ENCODE measurements at places on chromosomes 7 and 10.

DNA sequence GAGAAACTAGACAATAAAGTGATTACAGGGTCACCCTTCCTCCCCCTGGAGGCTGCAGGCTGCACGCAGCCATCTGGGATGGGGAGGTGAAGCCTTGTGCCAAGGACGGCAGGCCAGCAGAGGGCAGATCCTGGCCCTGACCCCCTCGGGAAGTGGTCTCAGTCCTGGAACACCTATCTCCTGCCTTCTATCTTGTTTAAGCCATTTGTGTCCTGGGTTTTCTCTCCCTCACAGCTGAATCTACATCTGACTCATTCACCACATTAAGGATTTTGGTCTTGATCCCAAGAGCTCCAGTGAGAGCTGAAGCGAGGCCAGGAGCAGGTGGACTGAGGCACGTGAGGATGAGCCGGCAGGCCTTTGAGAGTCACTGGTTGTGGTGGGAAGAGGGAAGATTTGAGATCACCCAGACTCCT lies 16.4 kb upstream of the PARP12 start:
- peak; percentile 14 for DNase-seq

DNA sequence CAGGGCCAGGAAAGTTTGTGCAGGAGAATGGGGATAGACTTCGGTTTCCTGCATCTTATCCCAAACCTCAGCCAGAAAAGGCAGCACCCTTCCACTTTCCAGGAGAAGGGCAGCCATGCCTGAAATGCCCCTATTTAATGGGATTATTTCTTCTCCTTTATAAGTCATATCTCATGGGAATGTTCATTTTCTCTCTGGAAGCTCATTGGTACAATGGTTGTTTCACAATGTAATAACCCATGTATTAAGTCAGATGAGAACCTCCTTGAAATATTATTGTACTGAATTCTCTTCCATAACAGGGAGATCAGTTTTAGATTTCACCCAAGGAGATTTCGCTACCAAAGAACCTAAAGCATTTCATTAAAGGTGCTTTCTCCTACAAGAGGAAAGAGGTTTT lies 457.5 kb downstream of the KCNMA1 start:
- DNase-seq, result no peak

DNA sequence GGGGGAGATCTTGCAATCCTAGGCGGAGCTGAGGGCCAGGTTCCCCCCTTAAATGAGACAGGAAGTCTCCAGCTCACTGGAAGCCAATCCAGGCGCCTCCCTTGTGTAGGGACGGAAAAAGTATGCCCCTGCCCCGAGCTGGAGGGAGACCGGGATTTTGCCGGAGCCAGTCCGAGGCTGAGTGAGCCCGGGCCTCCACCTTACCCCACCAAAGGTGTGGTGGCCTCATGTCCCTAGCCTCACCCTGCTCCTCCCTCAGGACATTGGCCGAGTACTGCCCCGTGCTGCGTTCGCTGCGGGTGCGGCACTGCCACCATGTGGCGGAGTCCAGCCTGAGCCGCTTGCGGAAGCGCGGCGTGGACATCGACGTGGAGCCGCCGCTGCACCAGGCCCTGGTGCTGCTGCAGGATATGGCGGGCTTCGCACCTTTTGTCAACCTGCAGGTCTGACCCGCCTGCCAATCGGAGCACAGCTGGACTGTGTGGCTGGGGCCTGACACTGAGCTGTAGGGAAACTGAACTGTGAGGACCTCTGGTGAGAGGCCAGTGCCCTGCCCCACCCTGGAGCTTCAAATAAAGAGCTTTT lies 2.0 kb downstream of the FBXL15 start:
- peak; percentile 71 for DNase-seq

GRCh38 chr10:129914153-129914855 lies 49.8 kb downstream of the EBF3 start:
- DNase-seq, result no peak

GRCh38 chr7:47556511-47557180 lies 25.3 kb downstream of the TNS3 start:
- DNase-seq, result peak; percentile 40

DNA sequence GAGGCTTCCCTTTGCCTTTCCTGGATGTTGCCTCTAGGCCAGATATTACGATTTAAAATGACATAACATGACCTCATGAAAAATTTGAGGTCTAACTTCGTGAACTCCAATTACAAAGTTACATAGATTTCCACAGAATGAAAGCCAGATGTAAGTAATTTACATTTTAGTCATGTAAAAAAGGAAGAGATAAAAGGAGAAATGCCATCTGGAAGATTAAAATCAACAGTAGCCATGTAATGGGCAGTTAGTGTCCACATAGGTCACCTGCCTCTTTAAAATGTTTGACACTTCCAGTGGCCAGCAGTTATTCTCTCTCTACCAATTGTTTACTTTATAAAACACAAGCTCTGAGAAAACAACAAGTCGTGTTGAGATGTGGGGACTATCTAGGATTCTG lies 4.1 kb upstream of the VSTM2A start:
- no peak for DNase-seq

DNA sequence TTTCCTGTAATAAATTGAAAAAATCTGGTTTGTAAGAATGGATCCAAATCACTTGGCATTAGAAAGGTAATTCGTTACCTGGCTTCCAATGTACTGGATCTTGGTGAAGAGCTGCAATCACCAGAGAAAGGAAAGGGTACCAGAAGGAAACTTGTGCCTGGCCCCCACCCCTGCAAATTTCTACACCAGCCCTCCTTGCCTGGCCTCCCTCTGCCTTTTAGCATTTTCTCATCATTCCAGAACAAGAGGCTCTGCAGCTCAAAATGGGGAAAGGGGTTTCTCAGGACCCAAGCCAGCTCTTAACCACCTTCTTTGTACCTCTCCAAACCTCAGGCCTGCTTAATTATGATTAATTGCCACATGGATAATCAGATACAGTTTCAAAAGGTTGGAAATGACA lies 612.8 kb upstream of the MGMT start:
- no peak for DNase-seq

GRCh38 chr7:98949336-98950044 lies 71.2 kb downstream of the TRRAP start:
- no peak for DNase-seq

- no peak for DNase-seq
Measured at GRCh38 chr7:77481615-77482014, 55.5 kb upstream of the PTPN12 start.

DNA sequence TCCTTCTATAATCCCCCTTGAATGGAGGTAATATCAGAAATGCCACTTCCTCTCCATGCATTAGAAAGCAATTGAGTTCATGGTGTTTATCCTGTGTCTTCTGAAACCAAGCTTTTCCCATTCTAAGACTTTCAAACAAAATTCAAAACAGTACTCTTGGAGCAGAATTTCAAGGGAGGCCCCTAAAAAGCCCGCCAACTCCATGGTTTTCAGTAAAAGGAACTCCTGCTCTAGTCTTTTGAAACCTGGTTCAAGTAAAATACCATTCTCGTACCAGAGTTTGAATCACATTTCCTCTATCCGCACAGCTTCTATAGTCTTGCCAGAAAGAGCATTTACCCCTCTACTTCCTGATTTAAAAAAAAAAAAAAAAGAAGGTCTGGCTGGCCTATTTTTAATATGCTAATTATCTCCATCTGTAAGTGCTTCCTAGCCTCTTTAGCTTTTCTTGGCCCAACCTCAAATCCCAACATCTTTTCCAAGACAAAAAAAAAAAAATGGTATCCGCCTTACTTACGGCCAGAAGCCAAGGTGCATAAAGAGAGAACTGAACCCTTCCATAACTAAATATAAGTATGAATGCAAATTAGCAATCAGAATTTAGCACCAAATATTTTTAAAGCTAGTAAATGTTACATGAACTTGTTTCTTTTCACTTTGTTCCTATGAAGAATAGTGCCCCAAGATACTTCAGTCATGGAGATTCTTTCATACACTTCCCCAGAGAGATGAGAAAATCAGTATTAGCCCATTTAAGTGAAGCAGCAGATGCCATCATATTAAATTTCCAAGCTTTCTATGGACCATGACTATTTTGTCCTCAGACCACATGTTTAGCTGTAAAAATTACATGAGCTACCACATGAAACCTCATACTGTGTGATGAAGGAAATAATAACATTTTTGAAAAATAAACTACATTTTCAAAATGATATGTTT lies 199.9 kb upstream of the FAM3C start:
- DNase-seq, result no peak

- DNase-seq, result no peak
Measured at GRCh38 chr7:128450409-128450808, 5.3 kb upstream of the HILPDA start.

DNA sequence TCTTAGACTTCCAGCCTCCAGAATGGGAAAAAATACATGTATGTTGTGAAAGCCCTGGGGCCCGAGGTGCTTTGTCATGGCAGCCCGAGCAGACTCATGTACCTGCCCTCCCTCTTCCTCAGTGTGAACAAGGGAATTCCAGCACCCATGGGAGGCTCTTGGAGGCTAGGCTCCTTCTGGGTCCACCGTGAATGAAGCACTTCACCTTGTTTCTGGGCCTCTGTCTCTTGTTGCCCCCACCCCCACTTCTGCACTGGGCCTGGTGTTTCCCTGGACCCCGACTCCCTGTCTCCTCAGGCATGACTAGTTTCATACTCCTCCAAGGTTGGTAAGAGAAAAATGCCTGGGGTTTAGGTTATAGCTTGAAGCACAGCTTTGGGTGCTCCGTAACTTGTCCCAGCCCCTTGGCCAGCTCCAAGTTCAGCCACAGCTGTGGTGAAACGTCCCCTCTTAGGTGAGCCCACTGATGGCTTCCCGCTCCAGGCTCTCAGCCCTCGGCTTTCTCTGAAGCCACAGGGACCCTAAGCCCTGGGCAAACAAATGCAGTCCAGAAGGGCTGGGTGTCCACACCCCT lies 30.2 kb upstream of the ARHGAP22 start:
- DNase-seq, result no peak

GRCh38 chr10:127899766-127900387 lies 7.0 kb upstream of the PTPRE start:
- DNase-seq, result no peak

DNA sequence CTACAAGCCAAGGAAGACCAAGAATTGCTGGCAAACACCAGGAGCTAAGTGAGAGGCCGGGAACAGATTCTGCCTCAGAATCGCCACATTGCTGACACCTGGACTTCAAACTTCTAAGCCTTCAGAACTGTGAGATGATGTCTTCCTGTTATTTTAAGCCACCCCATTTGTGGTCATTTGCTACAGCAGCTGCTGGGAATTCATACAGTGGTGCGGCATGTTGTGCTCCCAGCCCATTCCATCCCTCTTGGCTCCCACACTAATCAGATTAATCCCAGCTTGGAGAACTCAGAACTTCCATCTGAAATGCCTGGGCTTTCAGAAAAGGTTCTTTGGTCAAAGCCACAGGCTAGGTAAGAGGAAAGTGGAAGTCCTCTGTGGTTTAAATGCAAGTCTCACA lies 24.9 kb downstream of the TCAF1 start:
- DNase-seq, result no peak

DNA sequence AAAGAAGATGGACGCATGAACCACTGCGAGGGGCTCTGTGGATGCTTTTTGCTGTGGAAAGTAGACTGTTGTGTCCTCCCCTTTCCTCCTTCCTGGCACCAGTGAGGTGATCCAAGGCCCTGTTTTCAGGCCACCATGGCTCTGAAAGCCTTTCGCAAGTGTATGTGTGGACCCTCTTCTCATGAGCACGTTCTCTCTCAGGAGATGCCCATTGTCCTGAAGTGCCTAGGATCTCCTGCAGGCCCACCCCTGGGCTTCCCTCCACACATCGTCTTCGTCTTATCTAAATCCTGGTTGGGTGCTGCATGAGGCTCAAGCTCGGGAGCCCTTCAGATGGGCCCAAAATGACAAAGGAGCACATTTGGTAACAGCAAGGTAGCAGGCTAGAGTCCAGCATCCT lies 188.2 kb downstream of the PTPN20 start:
- DNase-seq, result no peak

GRCh38 chr7:157839672-157840167 lies 502.9 kb downstream of the DNAJB6 start:
- no peak for DNase-seq

- DNase-seq, result no peak
Measured at GRCh38 chr10:104875561-104875960, 234.5 kb downstream of the SORCS3 start.

DNA sequence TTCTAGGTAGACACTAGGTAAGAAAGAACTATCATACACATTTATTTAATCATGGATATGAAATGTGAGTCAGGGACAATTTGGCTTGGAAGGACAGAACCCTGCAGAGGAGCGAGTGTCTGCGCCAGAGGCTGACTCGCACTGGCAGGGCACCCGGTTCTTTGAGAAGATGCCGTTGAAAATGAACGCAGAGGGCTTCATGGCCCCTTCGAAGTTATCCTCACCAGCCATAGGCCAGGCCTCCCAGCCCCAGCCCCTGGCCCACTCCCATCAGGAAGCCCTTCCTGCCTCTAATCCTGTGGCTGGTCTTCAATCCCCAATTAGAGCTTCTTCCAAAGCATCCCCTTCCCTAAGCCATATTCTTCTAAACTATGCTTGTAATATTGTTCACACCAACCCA lies 239.8 kb downstream of the TCERG1L start:
- no peak for DNase-seq

- DNase-seq, result no peak
Measured at GRCh38 chr10:52811776-52812175, 39.2 kb upstream of the MBL2 start.

DNA sequence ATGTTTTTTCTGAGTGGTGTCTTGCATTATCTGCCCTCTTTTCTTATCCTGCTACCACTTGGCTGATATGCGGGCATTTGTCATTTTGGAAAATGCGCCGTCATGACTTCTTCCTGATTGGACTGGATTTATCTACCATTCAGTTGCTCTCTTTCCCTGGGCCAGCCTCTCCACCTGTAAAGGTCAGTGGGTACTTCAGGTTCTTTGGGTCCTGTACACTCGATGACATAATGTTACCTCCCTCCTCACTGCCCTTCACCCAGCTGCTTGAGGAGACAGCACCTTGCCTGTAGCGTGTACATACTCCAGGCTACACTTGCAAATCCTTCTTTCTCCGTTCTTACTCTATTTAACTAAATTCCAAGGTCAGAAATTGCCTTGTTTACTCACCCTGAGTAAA lies 83.7 kb downstream of the RBM33 start:
- no peak for DNase-seq

- DNase-seq, result no peak
Measured at GRCh38 chr10:9362721-9363120, 1308.2 kb downstream of the GATA3 start.

GRCh38 chr10:130358981-130359650 lies 222.9 kb downstream of the GLRX3 start:
- DNase-seq, result no peak

GRCh38 chr10:89521368-89521767 lies 14.0 kb downstream of the SLC16A12 start:
- no peak for DNase-seq

GRCh38 chr7:64581926-64582894 lies 19.3 kb upstream of the ZNF680 start:
- no peak for DNase-seq

DNA sequence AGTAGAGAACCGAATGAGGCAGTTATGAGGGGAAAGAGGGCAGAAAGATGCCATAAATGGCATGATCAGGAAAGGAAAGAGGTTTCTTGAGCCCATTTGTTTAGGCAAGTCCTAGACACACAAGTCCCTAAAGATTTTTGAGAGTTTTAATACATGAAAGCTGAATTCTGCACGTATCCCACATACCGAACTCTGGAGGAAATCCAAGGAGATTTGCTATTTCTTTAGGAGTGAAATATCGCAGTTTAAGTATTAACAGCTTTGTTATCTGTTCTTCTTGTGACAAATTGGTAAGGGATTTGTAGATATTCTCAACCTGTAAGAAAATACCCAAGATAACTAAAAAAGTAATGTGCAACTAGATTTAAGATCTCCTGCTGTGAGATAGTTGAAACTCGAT lies 23.7 kb upstream of the CUBN start:
- DNase-seq, result no peak
